Activated T-helper 1 cell treated with anti-CD3 and anti-CD28 coated beads, Interleukin-2, amount 50 U/mL, for 16 hours (primary cell): ENCODE measurements at places on chromosomes 4 and X.

- DNase-seq = no peak
Measured at GRCh38 chr4:88187766-88188165, 29.3 kb upstream of the ABCG2 start.

- no peak for DNase-seq
Measured at GRCh38 chrX:25019707-25020390, 4.1 kb upstream of the ARX start.

- no peak for DNase-seq
Measured at GRCh38 chr4:174553031-174553430, 30.7 kb upstream of the HPGD start.

GRCh38 chrX:79361192-79361870 is 5.8 kb downstream of the ITM2A start:
- DNase-seq = no peak

GRCh38 chr4:91113130-91113706 is 986.0 kb downstream of the CCSER1 start:
- DNase-seq = no peak

- no peak for DNase-seq
Measured at GRCh38 chr4:148730766-148731165, 288.6 kb upstream of the NR3C2 start.

GRCh38 chr4:175767150-175767549 is 44.9 kb downstream of the GPM6A start:
- DNase-seq = no peak

DNA sequence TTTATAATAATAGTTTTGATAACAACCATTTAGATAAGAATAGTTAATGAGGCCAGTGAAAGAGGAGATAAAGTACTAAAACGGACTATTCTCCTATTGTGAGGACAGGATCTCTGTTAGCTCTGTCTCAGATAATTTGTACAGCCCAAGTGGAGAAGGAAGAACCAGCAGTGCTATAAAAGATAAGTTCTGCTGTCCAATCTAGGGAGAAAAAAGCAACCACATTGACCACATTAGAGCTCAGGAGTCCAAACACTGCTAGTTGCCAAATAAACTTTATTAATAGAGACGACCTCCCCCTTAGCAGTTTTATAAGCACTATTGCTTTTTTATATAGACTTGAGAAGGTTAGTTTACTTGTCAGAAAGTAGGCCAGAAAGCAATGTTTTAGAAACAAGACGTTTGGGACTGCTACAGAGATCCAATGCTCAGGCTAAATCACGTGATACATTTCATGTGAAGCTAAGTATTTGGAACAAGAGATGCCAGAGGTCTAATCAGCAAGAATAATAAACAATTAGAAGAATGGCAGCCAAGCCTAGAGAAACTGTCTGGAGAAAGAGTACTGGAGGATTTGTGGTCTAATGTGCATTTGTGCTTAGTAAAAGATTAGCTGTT is 15.9 kb downstream of the IL15 start:
- no peak for DNase-seq

- DNase-seq = peak; percentile 63
Measured at GRCh38 chr4:139176302-139177048, 543 bp downstream of the ELF2 start.

- no peak for DNase-seq
Measured at GRCh38 chr4:20684852-20685763, 15.2 kb upstream of the PACRGL start.

GRCh38 chr4:3424522-3425095 is 17.2 kb upstream of the HGFAC start:
- no peak for DNase-seq

DNA sequence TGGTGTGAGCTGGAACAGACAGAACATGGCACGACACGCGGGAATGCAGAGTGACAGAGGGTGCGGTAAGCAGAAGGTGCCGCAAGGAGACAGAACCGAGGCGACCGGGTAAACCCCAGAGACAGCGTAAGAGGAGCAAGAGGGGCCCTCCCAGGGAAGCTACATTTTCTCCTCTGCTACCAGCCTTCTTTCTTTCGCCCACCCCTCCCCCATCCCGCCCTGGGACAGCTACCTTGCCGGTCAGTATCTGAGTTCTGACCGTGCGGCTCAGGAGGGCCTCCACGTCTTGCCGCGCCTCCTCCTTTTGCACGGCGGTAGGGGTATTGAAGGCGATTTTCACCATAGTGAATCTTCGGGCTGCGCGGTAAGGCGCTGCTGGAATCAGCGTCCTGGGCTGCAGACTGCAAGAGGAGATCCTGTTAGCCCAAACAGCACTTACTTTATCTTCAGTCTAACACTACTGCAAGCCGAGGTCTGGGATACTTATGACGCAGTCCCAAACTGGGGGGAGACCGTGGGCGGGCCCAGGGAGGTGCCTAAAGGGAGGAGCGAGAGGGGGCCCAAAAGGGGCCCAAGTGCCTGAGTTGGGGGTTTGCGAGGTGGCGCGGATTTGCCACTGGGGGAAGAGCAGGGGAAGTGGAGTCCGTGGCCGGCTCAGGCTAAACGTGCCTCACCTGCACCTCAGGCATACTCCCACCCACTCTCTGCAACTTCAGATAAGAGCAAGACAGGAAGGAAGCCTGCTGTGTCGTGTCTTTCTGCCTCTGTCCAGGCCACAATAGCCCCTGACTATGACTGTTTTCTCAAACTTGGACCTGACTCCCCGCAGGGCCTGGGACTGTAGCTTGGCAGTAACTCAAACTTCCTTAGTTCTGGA is at the start of gene ITM2A:
TSS of gene ITM2A (minus strand) at position 462 of the 877 bp plus-strand sequence. CDS start at position 343, 119 bp downstream.
- DNase-seq = peak; percentile 46

DNA sequence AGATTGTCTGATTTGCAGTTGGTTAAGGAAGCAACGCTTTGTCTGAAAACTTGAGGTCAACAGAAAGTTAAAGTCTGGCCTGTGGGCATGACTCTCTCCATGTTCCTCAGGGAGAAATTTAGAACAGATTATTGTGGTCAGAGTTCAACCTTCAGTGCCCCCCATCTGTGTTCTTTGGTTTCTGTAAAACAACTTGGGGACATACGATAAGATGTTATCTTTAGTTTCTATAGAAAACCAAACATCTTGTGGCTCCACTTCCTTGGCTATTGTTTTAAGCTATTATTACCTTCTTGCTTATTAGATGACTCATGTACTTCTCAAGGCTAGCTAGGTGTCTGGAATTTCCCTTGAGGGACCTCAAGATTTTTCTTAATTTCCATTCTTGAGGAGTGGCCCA is 507.7 kb downstream of the PDHA2 start:
- DNase-seq = no peak

- no peak for DNase-seq
Measured at GRCh38 chr4:4820261-4820660, 39.2 kb upstream of the MSX1 start.

DNA sequence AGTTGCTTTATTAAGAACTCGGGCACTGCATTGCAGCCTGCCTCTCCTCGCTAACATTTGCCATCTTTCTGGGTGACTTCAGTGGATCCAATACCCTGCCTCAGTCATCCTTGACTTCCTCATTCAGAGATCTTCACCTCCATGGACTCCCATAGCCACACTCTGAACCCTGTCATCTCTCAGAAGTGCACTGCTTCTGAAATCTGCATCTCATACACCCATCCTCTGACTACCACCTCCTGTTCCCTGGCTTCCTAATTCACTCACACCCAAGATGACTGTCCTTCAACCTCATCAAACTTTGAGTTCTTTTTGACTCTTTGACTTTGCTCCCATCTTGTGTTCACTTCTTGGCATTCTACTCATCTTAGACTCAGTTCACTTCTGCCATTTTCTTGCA is 25.3 kb upstream of the CYBB start:
- no peak for DNase-seq

- DNase-seq = no peak
Measured at GRCh38 chr4:116501954-116502353, 583.4 kb downstream of the TRAM1L1 start.

GRCh38 chr4:122234686-122235085 is 82.6 kb downstream of the BLTP1 start:
- no peak for DNase-seq

- DNase-seq = no peak
Measured at GRCh38 chr4:121182296-121182695, 18.2 kb upstream of the TNIP3 start.

DNA sequence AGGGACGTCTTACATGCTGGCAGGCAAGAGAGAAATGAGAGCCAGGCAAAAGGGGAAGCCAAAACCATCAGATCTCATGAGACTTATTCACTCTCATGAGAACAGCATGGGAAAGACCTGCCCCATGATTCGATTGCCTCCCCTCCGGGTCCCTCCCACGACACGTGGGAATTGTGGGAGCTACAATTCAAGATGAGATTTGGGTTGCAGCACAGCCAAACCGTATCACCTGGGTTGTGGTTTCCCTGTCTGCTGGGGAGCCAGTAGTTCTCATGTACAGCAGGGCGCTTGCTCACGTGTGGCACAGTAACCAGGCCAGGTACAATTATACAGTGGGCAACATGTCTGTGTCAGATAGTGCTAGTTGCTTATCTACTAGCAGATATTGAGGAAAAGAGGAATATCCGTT is 11.1 kb upstream of the RS1 start:
- DNase-seq = no peak
